ENCODE measurements at places on chromosomes 6 and 20. TPM values are rescaled to one million over a fixed set of nuclear protein-coding genes. Genes with fewer than 3 reads are reported as not detected.
A peak's percentile ranks its signal among the peaks of the same experiment; 100 is the strongest.

GRCh38 chr20:54382419-54382818, 93.0 kb upstream of the DOK5 start:
- no peak for DNase-seq

DNA sequence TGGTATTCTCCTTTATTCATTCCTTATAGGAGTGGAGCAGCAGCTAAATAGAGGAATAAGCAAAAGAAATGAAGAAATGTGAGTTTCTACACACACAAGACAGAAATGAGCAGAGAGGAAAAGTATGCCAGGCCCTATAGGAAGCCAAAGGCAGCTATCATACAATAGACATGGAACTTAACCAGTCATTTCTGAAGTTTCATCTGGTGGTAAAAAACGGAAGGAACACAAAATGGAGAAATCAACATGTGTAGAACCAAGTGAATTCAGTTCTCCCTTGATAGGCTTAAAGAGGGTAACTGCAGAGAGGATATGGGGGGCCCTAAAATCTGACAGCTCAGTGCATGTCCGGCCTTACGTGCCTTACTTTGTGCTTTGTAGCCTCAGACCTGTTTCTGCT, 44.6 kb downstream of the TSBP1 start:
- no peak for DNase-seq

- no peak for DNase-seq
Observed at GRCh38 chr6:38935051-38935450, 113.5 kb upstream of the GLP1R start.

The KIAA0408 gene
- 4.4 TPM for total RNA-seq

- peak; percentile 61 for DNase-seq
Observed at GRCh38 chr20:6142348-6142993, 19.6 kb upstream of the FERMT1 start.

The ANKS1A gene
- 8.8 TPM for total RNA-seq

DNA sequence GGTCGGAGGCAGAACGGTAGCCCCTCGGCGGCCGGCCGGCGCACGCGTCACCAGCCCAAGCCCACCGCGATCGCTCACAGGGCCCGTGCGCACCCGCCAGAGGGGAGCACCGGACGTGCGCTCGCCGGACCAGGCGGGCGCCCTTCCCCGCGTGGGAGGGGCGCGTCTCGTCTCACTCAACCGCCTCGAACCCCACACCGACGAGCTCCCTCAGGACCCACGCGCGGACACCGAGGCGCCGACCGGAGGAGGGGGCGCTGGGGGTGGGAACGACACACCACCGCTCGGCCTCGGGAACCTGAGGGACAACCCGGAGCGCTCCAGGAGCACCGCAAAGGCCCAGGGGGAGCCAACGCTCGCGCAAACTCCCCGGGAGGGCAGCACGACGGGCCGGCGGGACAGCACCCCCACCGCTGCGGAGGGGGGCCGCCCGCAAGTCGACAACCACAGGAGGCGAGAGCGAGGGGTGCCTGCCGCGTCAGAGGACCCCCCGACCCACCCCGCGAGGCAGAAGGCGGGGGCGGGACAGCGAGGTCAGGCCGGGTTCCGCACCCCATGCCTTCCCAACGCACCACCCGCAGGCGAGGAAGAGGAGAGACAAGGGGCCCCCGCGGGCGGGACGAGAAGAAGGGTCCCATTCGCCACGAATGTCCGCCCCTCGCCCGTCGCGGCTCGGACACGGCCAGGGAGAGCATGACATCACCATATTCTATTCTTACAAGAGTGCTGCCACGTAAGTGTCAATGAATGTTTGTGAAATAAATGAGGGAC, 512.7 kb upstream of the ZNF337 start:
- DNase-seq: no peak

The ZBTB46 gene
- not detected for total RNA-seq

The HTR1B gene
- not detected for total RNA-seq

DNA sequence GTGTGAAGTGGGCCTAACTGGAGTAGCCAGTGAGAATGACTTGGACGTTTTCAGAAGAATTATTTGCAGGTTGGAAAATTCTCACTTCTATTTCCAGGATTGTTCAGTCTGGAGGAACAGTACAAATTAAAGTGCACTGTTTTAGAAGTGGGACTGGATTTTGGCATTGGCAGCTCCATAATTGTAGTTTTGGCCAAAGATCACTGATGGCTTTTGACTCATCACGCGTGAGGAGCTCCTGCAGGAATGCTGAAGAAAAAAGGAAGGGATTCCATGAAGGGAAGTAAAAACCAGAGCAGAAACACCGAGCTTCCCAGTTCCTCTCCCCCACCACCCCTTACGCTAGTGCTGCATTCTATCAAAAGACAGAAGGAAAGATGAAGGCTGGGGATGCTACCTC, 103.5 kb downstream of the JARID2 start:
- DNase-seq: no peak

The C6orf52 gene
- total RNA-seq: 1.9 TPM

The KCTD20 gene
- total RNA-seq: 49.7 TPM

DNA sequence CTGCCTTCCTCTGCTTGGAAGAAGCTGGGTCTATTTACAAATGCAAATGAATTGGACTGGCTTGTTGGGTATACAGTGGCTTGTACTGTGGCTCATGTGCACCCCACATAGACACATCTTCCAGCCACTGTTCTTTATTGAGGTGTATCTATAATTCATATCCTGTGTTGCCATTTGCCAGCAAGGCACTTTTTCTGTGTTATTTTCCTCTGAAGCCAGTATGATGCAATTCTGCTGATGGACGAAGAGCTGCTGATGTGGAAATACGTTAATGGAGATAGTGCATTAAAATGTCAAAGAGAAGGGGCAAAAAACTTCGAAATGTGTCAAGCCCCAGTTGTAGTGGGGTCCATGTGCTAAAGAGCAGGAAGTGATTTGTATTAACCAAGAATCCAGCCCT, 167.5 kb downstream of the TMEM242 start:
- no peak for DNase-seq

The SLC24A3 gene
- total RNA-seq: not detected

DNA sequence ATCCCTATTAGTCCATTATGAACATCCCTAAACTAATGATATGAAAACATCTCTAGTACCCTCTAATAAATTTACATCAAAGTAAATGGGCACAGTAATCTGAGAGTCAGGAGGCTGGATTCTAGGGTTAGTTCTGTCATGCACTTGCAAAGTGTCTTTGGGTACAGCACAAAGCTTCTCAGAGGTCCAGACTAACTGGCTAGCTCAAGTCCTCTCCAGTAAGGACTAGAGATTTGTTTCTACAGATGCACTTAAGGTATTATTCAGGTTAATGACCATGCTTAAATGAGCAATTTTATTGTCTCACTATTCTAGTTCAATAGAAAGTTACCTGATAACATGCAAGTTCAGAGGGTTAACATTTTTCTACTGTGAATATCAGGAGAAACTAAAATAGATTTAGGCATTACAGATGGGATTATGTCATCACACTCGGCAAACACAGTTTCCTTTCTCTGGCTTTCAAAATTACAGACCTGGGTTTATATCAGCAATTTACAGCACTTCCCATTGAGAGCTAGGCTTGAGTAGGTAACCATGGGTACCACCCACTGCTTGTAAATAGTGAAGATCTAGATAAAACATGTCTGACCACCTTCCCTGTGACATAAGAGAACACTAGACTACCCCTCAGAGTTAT, 402.9 kb upstream of the RUNX2 start:
- peak; percentile 53 for DNase-seq

The C6orf58 gene
- total RNA-seq: not detected

- DNase-seq: no peak
Observed at GRCh38 chr6:35178012-35178411, 35.7 kb upstream of the SCUBE3 start.

DNA sequence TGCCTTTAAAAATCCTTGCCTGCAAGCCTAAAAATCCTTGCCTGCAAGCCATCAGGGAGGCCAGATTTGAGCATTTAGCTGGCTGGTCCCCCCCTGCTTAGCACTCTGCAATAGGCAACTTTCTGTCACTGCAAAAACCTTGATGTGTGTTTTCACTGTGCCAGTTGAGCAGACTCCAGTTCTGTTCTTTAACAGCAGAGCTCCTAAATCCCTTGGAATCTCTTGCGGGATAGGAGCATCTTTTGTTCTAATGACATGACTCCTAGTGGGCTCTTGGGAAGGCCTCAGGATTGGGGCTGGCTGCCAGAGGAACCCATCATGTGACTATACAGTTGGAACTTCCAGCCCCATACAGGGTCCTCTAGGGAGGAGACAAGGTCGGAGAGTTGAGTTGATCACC, 50.4 kb downstream of the FAM184A start:
- no peak for DNase-seq

DNA sequence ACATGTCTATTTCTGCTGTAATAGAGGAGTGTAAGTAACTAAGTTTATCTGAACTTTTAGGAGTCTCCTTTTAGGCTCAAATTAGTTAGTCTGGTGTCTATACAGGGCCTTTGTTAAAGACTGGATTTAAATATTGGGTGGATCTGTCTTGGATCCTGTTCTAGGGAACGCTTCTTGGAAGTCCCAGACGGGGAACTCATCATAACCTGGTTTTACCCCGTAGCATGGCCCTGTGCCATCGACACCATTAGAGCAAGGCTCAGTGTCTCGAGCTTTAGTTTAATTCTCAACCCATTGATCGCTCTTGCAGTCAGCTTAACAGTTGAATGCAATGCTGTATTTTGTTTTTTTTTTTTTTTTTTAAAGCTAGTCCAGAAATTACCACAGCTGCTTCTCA, 89.9 kb downstream of the CARMIL1 start:
- no peak for DNase-seq

GRCh38 chr6:89118931-89119330, 1.1 kb upstream of the SRSF12 start:
- no peak for DNase-seq

DNA sequence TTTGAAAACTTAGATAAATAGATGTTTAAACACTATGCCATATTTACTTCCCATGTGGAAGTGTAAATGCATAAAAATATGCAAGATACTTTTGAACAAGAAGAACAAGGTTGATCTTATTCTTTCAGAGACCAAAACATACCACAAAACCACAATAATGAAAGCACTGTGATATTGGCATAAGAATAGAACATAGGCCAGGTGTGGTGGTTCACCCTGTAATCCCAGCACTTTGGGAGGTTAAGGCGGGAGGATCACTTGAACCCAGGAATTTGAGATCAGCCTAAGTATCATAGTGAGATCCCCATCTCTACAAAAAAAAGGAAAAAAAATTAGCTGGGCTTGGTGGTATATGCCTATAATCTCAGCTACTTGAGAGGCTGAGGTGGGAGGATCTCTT, 66.5 kb downstream of the KCNS1 start:
- DNase-seq: no peak

The CCDC170 gene
- not detected for total RNA-seq

The THEMIS gene
- 101 TPM for total RNA-seq

GRCh38 chr6:71642120-71642519, 244.2 kb upstream of the RIMS1 start:
- no peak for DNase-seq

DNA sequence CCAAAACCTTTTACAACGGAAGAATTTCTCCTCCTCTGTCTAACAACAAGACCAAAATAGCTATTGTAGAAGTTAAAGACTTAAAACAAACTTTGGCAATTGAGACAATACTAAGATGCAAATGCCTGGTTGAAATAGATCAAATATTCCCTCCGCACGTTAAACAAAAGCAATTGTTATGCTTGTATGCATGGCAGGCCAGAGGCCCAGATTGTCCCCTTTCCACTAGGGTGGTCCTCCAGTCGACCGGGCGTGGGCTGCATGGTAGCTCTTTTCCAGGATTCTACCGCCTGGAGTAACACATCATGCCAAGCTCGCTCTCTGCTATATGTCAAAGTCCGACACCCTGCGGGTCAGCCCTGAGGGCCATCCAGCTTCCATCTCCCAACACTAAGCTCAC, 234.7 kb downstream of the RNGTT start:
- DNase-seq: no peak

- DNase-seq: no peak
Observed at GRCh38 chr6:151290877-151291721, 51.3 kb downstream of the AKAP12 start.

The PARD6B gene
- 4.2 TPM for total RNA-seq

DNA sequence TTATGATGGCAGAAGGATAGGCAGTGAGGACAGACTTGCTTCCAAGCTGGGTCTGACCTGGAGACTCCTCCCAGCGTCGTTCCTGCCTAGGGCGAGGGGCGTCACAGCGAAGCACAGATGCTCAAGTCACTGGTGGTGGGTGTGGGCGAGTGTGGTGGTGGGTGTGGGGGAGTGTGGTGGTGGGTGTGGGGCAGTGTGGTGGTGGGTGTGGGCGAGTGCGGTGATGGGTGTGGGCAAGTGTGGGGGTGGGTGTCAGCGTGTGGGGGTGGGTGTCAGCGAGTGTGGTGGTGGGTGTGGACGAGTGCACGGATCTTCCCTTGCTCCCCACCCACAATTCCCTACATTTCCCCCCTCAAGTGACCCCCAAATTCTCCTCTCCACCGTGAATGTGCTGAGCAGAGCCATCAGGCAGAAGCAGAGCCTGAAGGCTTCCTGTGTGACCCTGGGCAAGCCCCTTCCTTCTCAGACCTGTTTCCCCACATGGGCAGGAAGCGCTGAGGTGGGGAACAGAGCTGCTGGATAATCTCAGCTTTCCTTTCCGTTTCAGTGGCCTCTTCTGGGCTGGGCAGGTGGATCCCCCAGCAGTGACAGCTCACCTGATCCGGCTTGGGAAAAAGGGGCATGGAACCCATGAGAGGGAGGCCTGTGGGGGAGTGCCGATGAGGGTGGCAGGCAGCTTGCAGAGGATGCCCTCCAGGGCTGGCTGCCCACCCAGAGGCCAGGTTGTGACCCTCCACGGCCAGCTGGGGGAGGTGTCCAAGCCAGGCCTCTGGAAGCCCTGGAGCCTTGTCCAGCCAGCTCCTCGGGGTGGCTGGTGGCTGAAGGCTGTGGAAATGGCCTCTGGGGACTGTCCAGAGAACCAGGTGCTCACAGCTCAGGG, 42.9 kb downstream of the RSPO4 start:
- DNase-seq: no peak

The HEBP2 gene
- total RNA-seq: 9.2 TPM

The CST9 gene
- total RNA-seq: not detected

The SOX12 gene
- total RNA-seq: 6.0 TPM

DNA sequence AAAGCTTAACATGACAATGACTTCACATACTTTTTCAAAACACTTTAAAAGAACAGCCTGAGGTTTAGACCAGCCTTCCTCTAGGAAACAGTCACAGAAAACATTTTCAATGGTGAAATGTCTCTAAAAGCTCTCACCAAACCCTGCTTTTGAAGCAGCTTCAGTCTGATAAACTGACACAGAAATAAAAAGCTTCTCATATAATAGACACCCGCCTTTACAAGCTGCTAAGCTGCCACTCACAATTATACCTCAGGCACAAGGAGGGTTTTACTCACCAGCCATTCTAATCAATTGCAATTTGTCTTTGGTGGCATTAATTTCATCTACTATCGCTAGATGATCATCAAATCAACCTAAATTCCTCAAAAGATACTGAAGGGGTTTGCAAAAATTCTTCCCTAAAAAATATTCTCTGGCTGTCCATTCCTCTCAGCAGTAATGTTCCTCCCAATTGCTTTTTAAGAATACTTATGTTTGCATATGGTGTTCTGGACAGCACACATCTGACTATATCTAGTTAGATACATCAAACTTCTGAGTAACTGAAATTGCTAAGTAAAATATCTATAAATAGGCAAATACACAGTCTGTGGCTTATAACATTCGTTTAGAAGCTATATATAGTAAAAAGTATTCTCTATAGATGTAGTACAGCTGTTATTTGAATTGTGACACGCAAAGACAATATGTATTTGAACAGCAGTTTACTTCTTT, 29.4 kb downstream of the KIF13A start:
- DNase-seq: no peak

All from activated CD4-positive, alpha-beta T cell treated with anti-CD3 and anti-CD28 coated beads, Interleukin-2, amount 10 ng/mL, durations not matched to agents 7 days and 5 days (primary cell).